ENCODE measurements at places on chromosomes 7 and 10. TPM values are rescaled to one million over a fixed set of nuclear protein-coding genes. Genes with fewer than 3 reads are reported as not detected.

DNA sequence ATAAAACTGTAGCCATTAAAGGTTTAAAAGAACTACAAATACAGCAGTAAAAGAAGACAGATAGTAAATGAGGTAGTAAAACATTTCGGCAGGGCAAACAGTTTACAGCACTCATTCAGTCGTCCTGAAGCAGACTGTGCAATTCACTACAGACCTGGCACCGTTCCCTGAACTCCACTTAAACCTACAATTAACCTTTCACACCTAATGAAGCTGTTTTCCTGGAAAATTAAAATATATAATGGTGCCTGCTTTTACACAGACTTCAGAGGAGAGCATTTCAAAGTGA, 335.3 kb downstream of the GFRA1 start:
- no peak overlapping the region for H3K27ac ChIP-seq
- H3K4me3 ChIP-seq, result no peak overlapping the region
- H3K4me1 ChIP-seq, result no peaks in the 10 kb centered on the region
- no peak for DNase-seq

GRCh38 chr7:140005754-140006503, 56.8 kb downstream of the PARP12 start:
- no peaks in the 10 kb centered on the region for H3K27me3 ChIP-seq
- H3K27ac ChIP-seq, result no peak overlapping the region
- no peak for DNase-seq
- no peaks in the 10 kb centered on the region for H3K36me3 ChIP-seq
- H3K4me3 ChIP-seq, result no peak overlapping the region

ZNF680 gene
- total RNA-seq, result 22.0 TPM

UCN3 gene
- not detected for total RNA-seq

LHFPL3 gene
- total RNA-seq, result not detected

ASZ1 gene
- not detected for total RNA-seq

GRCh38 chr7:79872176-79872575, 262.5 kb upstream of the GNAI1 start:
- no peak overlapping the region for H3K27ac ChIP-seq
- H3K4me3 ChIP-seq, result no peak overlapping the region
- DNase-seq, result no peak
- H3K36me3 ChIP-seq, result no peaks in the 10 kb centered on the region

- H3K4me3 ChIP-seq, result no peak overlapping the region
- H3K27me3 ChIP-seq, result no peaks in the 10 kb centered on the region
- H3K27ac ChIP-seq, result no peak overlapping the region
- DNase-seq, result no peak
- H3K36me3 ChIP-seq, result no peaks in the 10 kb centered on the region
Observed at GRCh38 chr7:1282679-1283078, 50.0 kb downstream of the UNCX start.

UTF1 gene
- total RNA-seq, result not detected

DNA sequence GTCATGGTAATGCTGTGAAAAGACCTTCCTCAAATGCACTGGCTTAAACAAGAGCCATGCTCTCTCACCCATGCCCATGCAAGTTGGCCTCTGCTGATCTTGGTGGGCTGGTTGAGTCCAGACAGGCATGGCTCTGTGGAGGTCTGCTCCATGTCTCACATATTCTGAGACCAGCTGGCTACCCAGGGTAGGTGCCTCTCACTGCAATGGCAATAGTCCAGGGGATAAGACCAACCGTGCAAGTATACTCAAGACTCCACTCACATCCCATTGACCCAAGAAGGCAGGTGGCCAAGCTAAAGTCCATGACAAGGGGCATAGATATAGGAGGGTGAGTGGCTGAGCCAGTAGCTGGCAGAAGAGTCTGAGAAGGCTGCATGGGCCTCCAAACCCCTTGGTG, 14.2 kb upstream of the EBF3 start:
- no peak for DNase-seq
- no peak overlapping the region for H3K27ac ChIP-seq
- H3K4me1 ChIP-seq, result no peaks in the 10 kb centered on the region
- H3K4me3 ChIP-seq, result no peak overlapping the region
- H3K36me3 ChIP-seq, result no peaks in the 10 kb centered on the region
- H3K27me3 ChIP-seq, result peaks cover 65% of the 10 kb centered on the region

DNA sequence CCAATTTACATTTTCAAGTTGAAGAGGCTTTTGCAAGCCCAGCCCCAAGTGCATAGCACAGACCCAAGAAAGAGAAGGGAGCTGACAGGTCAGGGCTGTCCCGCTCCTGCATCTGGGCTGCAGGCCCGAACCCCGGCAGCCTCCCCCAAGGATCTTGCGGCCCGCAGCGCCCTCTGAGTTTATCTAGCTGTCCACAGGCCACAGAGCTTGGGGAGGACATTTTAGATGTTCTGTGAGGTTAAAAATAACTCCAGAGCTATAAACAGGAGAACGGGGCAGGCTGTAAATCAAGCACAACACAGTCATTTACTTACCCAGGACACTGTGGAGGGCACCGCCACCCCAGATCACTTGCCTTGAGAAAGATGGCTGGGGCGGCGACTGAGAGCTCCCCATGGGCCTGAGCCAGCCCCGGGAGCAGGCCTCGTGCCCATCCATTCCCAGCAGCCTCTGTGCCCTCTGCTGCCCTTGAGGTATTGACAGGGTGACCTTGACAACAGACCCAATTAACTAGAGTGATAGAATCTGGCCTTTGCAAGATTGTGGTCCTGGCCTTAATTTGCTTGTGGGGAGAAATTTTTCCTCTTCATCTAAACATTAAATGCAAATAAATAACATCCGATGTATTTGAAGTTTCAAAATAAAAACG, 563.0 kb downstream of the TCERG1L start:
- no peak overlapping the region for H3K4me3 ChIP-seq
- no peaks in the 10 kb centered on the region for H3K4me1 ChIP-seq
- no peak for DNase-seq

GRCh38 chr10:511101-511848, 178.2 kb downstream of the DIP2C start:
- H3K4me3 ChIP-seq, result no peak overlapping the region
- H3K36me3 ChIP-seq, result no peaks in the 10 kb centered on the region
- peaks cover 13% of the 10 kb centered on the region for H3K4me1 ChIP-seq
- peaks cover 20% of the 10 kb centered on the region for H3K27me3 ChIP-seq
- peak; percentile 71 for DNase-seq
- H3K27ac ChIP-seq, result no peak overlapping the region

DNA sequence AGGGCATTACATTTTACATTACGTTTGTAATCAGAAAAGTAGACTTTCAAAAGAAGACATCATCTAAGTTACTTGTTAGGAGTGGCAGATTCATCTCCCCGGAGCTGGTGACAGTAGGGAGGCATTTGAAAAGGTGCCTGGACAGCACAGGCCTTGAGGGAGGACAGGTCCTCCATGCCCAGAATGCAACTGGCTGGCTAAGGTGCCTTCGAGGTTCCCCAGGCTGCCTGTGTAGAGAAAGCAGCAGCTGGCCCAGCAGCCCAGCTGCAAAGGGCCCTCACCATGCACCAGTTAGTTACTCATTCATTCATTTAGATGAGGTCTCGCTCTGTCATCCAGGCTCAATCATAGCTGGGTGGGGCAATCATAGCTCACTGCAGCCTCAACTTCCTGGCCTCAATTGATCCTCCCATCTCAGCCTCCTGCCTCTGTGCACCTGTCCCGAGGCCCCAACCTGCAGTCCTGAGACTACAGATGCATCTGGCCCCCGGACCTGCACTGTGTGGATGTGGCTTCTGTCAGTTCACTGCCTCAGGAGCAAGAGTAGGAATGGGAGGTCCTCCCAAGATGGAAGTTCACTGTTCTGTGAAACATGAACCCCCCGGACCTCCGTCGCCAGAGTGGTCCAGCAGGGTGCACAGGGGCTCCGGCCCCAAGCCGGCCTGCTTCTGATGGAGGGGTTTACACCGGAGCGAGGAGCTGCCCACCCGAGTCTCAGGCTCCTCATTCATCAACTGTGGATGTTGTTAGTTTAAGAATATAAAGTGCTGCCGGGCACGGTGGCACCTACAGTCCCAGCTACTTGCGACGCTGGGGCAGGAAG, 36.6 kb downstream of the PRKAG2 start:
- peaks cover 6% of the 10 kb centered on the region for H3K36me3 ChIP-seq
- H3K4me1 ChIP-seq, result peaks cover 42% of the 10 kb centered on the region
- H3K27ac ChIP-seq, result peak overlapping the region; percentile 90

TEX47 gene
- not detected for total RNA-seq
